ENCODE measurements at places on chromosomes 2 and 18. TPM values are rescaled to one million over a fixed set of nuclear protein-coding genes. Genes with fewer than 3 reads are reported as not detected.

GRCh38 chr2:95738301-95738700 lies 146.5 kb downstream of the TRIM43 start:
- DNase-seq: no peak

ERMN gene
- 0.18 TPM for total RNA-seq

DNA sequence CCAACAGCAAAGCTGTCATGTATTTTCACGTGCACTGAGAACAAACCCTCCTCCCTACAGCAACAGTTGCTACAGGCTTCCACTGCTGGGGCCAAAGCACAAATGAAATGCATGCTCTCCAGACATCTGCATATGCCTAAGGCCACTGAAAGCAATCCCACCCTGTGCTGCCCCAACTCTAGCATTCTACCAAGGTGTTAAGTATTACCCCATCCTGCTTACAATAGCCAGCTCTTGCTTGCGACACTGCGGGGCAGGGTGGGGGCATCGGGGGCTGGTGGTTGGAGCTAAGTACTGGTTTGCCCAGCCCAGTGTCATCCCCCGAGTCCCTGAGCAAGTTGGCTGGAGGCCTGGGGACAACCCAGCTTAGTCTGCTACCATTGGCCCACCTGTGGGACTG lies 742.5 kb downstream of the TDRD15 start:
- DNase-seq: no peak

CCL20 gene
- total RNA-seq: not detected

Measured in fibroblast of the aortic adventitia (primary cell).